Umbilical cord (tissue), 2 donors: ENCODE measurements at places on chromosomes 5 and 9.

- DNase-seq = no peak
These were observed 290.1 kb downstream of the ADAMTS6 start for GRCh38 chr5:65191554-65192135.

- no peak for DNase-seq
These were observed 84.9 kb upstream of the CEP78 start for GRCh38 chr9:78150983-78151356.

DNA sequence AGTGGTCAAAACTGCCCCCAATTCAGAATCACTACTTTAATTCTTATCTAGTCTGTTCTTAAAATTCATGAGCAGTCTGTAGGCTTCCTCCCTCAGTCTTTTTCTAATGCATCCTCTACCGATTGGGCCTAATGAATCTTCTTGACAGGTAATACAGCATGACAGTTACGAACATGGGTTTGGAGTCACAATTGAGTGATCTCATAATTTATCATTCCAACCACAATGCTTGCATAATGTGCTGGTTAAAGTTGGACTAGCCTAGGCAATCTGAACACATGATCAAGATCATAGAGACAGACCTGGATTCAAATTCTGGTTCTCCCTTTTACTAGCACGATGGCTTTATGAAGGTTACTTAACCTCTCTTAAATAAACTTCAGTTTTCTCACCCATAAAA is 33.1 kb upstream of the SETD9 start:
- no peak for DNase-seq

GRCh38 chr5:116042375-116042774 is 10.1 kb downstream of the ARL14EPL start:
- DNase-seq = no peak

- DNase-seq = no peak
These were observed 53.4 kb downstream of the LRRC70 start for GRCh38 chr5:62631909-62632580.

- DNase-seq = no peak
These were observed 1768.9 kb upstream of the CDH9 start for GRCh38 chr5:28807195-28807729.

DNA sequence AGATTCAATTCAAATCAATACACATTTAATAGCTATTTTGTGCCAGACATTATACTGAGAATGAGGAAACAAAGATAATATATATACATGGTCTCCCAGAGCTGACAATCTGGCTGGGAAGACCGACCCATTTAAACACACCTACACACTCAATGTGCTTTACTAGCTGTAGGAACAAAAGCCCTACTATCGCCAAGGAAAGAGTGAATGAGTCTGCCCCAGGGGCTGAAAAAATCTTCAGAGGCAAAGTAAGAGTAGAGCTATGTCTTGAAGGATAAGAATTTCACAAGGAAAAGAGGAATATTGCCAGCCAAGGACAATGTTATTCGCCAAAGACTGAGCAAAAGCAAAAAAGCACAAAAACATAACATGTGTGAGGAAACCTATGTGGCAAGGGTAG is 6.6 kb downstream of the PFDN1 start:
- no peak for DNase-seq

GRCh38 chr9:137784641-137785513 is 92.7 kb upstream of the CACNA1B start:
- no peak for DNase-seq

DNA sequence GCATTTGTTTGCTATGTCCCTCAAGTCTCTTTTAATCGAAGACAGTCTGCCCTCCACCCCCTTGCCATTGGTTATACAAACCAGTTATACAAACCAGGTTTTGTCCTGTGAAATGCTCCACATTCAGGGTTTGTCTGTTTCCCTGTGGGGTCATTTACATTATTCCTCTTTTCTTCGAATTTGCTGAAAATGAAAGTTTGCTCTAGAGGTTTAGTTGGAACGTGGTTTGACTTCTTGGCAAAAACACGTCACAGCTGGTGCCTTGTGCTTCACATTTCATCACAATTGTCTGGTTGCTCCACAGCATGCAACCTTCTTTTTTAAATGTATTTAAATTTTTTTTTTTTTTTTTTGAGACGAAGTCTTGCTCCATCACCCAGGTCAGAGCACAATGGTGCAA is 4.2 kb upstream of the HAVCR2 start:
- no peak for DNase-seq

- peak; percentile 92 for DNase-seq
These were observed 353.7 kb downstream of the CETN3 start for GRCh38 chr5:90055831-90056328.
